ENCODE measurements at places on chromosomes 7 and 10.

- no peak for DNase-seq
Observed at GRCh38 chr10:132030898-132031463, 34.8 kb upstream of the JAKMIP3 start.

DNA sequence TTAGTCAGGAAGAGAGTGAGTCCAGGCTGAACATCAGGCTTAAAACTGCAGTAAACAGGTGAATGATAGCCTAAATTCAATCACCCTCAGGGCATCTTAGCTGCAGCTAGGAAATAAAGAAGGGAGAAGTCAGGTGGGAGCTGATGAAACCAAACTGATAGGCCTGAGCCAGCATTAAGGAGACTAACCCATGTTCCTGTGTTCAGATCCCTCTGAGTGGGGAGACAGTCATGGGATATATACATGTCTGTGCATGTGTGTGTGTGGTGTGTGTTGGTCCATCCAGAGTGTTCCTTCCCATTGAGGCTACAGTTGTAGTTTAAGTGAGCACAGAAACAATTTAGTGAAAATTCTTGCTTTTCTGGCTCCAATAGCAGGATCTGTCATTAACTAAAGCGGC, 480.9 kb downstream of the PHTF2 start:
- DNase-seq: no peak

GRCh38 chr7:138563808-138564207, 103.7 kb downstream of the TRIM24 start:
- DNase-seq: no peak

DNA sequence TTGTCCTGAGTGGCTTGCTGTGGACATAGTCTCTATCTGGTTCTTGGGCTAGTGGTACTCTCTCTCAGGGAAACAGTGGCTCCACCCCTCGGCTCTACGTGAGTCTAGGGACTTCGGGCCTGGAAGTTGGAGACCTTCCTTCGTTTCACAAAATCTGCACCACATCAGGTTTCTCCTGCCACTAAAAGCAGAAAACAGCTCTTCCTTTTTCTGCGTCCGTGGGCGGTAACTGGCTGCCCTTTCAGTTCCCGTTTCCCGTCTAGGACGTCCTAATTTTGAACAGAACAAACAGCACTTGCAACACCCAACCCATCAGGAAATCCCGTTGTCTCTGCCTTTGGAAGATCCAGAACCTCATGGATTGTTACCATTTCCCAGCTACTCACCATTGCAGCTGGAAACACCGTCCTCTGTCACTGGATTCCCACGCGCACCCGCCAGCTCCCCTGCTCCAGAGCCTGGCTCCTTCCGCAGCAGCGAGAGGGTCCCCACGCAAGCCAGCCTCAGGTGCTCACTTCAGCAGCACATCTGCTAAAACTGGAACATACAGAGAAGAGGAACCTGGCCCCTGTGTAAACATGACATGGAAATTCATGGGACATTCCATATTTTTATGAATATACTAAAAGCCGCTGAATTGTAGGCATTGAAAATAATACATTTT, 311.4 kb upstream of the AKR1E2 start:
- DNase-seq: peak; percentile 10

DNA sequence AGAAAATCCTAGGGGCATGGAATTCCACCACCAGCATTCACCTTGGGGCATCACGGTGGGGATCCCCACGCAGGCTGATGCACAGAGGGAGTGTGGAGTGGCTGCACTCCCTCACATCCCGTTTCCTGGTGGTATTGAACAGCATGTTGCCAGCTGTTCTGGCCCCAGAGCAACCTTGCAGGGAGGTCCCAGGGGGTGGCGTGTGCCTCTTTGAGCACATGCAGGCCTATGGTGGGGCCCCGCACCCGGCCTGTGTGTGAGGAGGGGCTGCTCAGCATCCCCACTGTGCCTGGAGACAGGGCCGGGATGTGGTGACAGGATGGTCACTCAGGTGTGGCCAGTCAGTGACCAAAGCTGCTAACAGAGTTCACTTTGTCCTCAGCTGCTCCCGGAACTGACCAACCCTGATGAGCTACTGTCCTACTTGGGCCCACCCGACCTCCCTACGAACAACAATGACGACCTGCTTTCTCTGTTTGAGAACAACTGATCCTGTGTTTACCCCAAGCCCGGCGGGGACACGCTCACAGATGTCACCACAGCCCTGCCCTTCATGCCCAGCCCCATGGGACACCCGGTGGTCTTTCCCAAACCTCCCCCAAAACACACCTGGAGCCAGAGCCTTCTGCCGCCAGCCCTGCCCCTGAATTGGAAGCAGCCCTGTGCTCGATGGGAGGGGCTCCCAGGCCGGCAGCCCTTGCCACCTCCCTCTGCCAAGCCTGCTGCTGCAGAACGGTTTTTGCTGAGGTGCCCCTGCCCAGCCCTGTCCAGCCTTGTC, 18.7 kb downstream of the ZMIZ2 start:
- DNase-seq: no peak

Measured in CD4-positive, alpha-beta T cell treated with Interleukin-15 for 4 hours (primary cell).